ENCODE measurements at places on chromosomes 12 and 14.

GRCh38 chr12:32566663-32567295 lies 112.3 kb upstream of the DNM1L start:
- DNase-seq = no peak

DNA sequence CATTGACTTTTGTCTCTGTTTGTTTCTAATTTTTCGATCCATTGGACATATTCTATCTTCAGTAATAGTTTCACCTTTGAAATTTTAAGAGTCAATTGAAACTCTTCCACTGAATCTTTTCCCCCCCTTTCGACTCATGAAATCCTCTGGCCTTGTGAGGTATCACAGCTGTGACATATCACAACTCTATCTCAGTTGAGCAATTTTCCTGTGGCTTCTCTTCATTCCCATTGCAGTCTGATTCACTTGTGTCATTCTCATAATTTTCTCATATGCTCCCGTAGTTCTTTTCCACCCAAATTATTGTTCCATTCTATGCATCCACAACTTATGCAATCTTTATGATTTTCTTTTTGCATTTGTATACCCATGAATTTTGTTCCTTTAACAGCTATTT lies 261.6 kb downstream of the DACT1 start:
- no peak for DNase-seq

DNA sequence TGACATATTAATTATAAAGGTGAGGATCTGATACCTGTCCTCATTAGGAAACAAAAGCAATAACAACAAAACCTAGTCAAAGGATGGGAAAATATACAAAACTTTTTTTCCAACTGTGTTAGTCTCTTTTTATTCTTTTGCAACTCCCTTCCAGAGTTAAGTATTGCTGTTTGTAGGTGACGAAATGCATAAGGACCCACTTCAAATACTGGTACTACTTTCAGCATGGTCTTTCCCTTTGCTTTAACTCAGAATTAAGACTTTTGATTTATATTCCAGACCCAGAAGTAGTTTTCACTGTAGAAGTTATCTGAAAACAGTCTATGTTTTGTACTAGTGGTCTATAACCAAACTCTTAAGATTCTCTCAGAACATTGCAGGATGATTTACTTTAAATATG lies 34.1 kb upstream of the ABCC9 start:
- DNase-seq = no peak

DNA sequence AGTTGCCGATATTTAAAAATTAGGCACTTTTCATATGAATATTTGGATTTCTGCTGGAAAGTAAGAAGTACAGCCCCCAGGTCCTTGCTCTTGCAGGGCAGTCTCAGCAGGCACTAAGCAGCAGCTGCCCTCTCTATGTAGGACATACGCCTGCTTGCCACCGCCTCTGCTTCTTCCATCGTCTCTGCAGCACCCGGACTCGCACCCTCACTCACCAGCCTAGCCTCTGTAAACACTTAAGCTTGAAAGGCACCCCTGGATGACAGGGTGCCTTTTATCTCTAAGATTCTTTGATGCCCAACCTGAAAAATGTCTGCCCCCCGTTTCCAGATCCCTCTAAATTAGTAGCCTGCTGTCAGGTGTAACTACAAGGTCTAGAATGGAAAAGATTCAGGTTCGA lies 19.0 kb downstream of the OTUB2 start:
- DNase-seq = no peak

DNA sequence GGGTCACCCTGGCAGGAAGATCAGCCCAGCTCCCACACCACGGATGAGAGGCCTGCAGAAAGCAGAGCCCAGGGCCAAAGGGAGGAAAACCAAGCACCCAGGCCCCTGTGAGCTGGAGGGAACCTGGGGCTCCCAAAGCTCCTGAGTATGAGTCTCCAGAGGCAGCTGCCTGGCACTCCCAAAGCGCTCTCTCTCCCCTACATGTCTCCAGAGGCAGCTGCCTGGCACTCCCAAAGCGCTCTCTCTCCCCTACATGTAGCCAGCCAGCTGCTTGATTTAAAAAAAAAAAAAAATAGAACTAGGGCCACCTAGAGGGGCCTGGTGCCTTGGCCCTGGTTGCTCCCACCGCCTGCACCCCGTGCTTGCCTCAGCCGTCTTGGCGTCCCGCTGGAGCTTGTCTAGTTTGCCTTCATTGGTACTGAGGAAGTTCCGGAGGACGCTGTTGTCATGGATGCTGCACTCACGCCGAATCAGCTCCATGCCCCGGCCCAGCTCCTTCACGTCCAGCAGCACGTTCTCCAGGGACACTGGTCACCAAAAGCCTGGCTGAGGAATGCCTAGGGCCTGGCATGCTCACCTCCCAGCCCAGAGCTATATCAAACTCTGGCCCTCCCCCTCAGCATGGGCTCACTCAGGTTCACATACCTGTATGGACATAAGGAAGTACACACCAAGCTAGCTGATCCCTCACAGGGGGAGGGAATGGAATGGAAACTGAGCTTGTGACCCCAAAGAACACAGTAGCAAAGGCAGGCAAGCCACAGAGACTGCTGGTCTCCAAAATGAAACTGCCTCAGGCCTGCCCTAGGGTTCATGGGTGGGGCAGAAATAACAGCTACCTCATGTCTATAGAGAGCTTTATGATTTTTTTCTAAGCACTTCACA lies 24.7 kb downstream of the PRPF40B start:
- DNase-seq = no peak

DNA sequence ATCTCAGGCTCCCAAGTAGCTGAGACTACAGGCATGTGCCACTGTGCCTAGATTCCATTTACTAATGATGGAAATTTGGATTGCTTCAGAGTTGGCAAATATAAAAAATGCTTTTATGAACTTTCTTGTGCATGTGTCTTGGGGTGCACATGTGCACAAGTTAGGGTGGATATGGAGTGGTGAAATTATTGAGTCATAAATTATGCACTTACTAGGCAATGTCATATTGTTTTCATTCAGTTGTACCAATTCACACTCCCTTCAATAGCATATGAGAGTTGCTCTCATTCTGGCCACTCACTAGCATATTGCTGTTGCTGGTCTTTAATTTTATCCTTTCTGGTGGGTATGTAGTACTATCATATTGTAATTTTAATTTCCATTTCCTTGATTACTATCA lies 45.7 kb upstream of the KRAS start:
- no peak for DNase-seq

DNA sequence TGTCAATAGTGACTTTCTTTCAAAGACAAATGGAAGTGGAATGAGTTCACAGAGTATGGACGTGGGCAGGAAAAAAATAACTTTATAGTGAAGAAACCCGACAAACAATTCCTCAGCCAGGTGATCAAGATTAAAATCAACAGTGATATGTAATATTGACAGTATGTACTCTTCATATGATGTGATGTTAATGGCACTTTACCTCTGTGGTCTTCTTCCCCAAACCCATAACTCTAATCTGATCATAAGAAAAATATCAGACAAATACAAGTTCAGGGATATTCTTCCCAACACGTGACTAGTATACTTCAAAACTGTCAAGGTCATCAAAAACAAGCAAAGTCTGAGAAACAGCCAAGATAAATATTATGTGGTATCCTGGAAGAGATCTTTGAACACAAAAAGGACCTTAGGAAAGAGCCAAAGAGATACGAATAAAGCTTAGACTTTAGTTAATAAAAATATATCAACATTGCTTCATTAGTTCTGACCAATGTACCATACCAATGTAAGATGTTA lies 215.5 kb downstream of the PPFIA2 start:
- DNase-seq = no peak

GRCh38 chr14:67487937-67488893 lies at the start of gene TMEM229B:
TMEM229B (minus strand) TSS chr14:67488721; CDS start chr14:67473923, 14,798 bp downstream.
- DNase-seq = peak; percentile 62

- DNase-seq = no peak
Measured at GRCh38 chr12:80411787-80412186, 32.2 kb upstream of the PTPRQ start.

GRCh38 chr14:96582411-96582961 lies 80.3 kb downstream of the PAPOLA start:
- DNase-seq = no peak

DNA sequence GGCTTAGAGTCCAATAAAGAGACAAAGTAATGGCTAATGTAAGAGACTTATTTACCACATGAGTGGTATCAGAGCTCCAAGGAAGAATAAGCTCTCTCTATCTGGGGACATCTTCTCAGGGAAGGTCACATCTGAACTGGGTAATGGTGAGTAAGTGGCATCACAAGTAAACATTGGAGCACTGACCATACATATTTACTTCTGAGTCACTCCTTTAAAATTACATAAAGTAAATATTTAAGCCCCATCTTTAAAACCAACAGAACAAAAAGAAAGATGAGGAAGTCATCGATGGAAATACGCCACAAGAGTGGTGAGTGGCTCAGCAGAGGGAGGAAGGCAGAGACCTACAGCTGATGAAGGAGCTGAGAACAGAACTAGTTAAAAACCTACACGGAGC lies 159.9 kb downstream of the DUSP6 start:
- peak; percentile 17 for DNase-seq

GRCh38 chr12:131773582-131774221 lies 54.5 kb upstream of the MMP17 start:
- DNase-seq = peak; percentile 3

DNA sequence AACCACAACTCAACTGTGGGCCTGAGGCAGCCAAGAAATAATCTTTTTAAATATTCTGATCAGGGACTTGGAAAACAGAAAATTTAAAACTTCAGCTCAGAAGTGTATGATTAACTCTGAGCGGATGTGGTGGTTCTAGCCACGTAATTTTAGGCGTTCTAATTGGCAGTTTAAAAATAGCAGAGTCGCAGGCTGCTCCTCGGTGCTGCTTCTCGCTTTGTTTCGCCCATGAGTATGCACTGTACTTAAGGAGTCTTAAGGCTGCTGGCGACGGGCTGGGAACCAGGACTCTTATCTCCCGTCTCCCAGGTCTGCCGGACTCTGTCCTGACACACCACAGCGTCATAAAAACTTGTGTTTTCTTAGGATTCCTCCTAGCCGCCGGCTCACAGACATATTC lies 113.4 kb upstream of the PELI2 start:
- peak; percentile 22 for DNase-seq

Measured in suppressor macrophage treated with lipopolysaccharide for 1 hour (primary cell).